NCI-H2081 treated with DMSO at 0.1 percent for 48 hours (cell line): ENCODE measurements at places on chromosomes 5 and 9.
A peak's percentile ranks its signal among the peaks of the same experiment; 100 is the strongest.

DNA sequence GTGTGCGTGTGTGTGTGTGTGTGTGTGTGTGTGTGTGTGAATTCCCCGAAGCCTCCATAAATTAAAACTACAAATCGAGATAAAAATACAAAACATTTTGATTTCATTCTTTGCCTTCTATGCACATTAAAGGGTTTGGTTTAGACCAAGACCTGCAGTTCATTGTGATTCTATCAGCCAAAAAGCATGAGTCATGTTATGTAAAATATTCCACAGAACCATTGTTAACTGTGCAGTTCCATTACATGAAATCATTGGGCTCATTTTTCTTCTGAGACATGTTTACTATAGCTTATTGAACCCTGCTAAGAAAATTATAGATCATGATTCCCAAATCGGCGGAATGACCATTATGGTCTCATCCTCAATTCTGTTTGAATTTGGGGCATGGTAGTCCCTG lies 11.7 kb downstream of the CAVIN4 start:
- no peak for DNase-seq

- no peak for DNase-seq
Measured at GRCh38 chr5:173850659-173851058, 37.5 kb upstream of the CPEB4 start.

GRCh38 chr5:29547236-29547865 lies 1646.1 kb upstream of the CDH6 start:
- DNase-seq, result no peak

- no peak for DNase-seq
Measured at GRCh38 chr5:181237729-181238385, 5.8 kb downstream of the RACK1 start.

GRCh38 chr9:114038724-114039313 lies 39.3 kb downstream of the AMBP start:
- no peak for DNase-seq

- DNase-seq, result no peak
Measured at GRCh38 chr5:39301406-39301805, 62.9 kb downstream of the C9 start.

DNA sequence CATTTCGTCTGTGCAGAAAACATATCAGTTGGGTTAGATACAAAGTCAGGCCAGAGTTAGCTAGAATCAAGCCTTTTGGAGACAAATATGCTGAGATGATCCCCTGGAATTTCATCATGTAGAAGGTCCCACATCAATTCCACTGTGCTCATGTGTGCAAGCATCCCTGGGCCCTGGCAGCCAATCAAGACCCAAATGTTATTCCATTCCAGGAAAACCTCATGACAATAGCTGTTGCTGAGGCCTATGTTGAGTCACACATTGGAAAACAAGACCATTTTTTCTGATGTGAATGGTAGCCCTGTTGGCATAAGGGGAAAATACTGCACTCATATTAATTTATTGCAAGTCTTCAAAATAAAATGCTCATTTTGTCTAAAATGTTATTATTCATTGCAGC lies 11.5 kb downstream of the SPOCK1 start:
- no peak for DNase-seq

DNA sequence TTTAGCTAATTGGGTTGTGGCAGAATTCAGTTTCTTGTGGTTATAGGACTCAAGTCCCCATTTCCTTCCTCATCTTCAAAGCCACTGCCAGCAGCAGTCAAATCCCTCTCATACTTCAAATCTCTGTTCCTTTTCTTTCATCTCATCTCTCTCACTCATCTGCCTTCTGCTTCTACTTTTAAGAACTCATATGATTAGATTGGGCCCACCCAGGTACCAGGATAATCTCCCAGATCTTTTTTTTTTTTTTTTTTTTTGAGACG lies 8.0 kb upstream of the REEP5 start:
- DNase-seq, result no peak

GRCh38 chr5:150293091-150293941 lies 3.7 kb upstream of the CAMK2A start:
- no peak for DNase-seq

DNA sequence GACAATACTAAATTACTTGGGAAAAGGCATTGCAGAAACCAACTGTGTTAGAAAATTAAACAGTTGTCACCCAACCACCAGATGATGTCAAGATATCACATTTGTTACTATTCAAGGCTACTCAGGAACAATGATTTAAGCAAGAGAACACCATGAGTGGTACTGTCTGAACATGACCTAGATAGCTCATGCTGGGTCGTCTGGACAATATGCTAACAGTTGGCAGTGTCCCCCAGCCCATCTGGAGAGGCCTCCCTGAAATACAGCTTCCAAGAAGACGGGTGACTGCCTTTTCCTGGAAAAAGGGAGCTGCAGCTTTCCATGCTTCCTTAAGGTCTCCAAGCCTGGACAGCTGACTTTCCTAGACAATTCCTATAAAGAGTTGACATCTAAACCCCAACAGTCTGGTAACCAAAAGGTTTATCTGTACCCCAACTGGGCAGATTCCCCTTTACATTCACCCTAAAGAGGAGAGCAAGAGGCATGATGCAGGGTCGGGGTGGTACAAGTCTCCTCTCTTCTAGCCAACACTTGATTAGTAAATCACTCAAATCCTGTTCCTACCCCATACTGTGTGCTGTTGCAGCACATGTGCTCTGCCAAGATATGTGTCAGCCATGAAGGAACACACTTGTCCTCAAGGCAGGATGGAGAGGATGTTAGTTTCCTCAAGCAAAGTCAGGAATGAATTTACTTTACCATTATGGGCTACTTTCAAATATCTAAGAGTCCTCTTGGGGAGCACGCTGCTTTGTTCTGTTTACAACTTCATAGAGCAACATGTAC lies 433.0 kb downstream of the PDE4D start:
- DNase-seq, result no peak

- no peak for DNase-seq
Measured at GRCh38 chr9:3865141-3865772, 339.5 kb upstream of the RFX3 start.

DNA sequence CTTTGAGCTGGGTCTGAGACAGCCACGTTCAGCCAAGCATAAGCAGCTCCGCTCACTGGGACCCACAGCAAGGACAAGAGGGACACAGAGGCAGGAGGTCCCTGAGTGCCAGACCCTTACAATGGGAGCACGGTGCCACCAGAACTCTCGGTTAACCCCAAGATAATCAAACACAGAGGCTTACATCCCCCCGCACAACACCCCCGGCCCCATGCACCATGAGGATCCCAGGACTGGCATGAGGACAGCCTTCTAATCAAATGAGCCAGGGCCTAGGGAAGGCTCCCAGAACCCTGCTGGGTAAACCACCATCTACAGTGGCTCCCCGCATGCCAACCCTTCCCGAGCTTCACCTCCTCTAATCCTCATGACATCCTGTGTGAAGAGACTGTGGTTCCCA lies 7.4 kb downstream of the GFPT2 start:
- no peak for DNase-seq

- no peak for DNase-seq
Measured at GRCh38 chr5:148991566-148991965, 71.3 kb downstream of the SH3TC2 start.

GRCh38 chr9:87112656-87113055 lies 165.3 kb upstream of the GAS1 start:
- DNase-seq, result no peak

GRCh38 chr9:117535434-117535833 lies 120.6 kb upstream of the ASTN2 start:
- DNase-seq, result no peak

- no peak for DNase-seq
Measured at GRCh38 chr9:117926031-117926658, 221.9 kb downstream of the TLR4 start.

GRCh38 chr5:66742083-66742895 lies 146.1 kb downstream of the MAST4 start:
- no peak for DNase-seq

DNA sequence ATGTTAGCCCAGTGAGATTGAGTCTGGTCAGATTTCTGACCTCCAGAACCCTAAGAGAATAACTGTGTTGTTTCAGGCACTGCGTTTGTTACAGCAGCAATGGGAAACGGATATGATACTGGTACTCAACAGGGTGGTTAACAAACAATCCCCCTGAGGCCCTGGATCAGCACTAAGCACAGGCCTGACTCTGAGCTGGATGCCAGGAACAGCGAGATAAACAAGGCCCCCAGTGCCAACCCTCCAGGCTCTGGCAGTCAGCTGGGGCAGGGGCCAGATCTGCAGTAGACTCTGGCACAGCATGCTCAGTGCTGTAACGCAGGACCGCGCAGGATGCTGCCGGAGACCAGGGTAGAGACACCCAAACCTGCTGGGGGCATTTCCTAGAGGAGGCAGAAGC lies 22.1 kb downstream of the CPLX2 start:
- no peak for DNase-seq

- DNase-seq, result no peak
Measured at GRCh38 chr9:72726947-72727346, 205.5 kb downstream of the TMC1 start.

DNA sequence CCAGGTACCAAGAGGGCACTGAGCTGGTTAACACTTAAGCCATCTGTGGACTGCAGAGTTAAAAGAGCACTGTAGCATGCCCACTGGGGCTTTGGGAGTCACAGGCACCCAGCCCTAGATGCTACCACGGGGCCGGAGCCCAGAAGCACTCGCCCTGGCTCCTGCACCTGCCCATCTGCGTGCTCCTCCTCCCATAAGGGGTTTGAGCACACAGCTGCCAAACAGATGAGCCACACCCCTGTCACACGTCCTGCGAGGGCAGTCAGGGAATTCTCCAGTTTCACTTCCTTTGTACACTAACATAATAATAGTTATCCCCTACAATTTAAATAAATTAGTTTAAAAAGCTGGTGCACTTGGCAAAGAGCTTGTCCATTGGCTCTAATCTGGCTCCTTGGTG lies 4.5 kb upstream of the PCA3 start:
- peak; percentile 87 for DNase-seq

GRCh38 chr5:54230936-54231685 lies 79.3 kb downstream of the ARL15 start:
- DNase-seq, result no peak

DNA sequence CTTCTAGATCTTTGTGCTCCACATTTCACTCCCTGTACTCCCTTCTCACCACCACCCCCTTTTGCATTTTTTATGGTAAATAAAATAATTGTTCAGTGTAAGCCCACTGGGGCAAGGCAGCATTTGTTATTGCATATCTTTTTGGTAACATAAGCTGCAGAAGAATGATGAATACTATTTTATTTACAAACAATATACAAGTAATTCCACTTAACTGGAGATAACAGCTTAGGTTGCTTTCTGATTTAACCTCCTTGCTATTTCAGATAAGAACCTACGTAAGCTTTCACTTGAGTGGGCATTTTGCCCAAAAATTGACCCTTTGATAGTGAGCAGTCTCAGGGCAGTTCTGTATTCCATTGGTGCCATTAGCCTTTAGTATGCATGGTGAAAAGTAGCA lies 417.9 kb downstream of the SH3GL2 start:
- no peak for DNase-seq

GRCh38 chr5:528629-529511 lies 4.6 kb upstream of the SLC9A3 start:
- no peak for DNase-seq

DNA sequence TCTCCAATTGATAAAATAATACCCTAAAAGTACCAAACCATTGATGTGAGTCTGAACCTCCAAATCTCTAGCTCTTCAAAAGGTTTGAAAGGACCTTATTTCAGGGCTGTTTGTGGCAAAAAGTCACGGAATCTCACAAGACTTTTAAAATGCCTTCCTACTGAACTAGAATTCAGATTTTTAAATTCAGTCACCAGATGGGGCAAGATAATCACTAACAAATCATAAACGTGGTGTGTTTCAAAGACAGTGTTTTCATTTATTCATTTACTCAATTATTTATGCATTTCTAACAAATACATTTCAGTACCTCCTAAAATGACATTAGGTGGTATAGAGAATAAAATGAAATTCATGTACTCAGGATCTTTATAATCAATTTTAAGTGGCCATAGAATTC lies 68.2 kb upstream of the SMC2 start:
- DNase-seq, result no peak

DNA sequence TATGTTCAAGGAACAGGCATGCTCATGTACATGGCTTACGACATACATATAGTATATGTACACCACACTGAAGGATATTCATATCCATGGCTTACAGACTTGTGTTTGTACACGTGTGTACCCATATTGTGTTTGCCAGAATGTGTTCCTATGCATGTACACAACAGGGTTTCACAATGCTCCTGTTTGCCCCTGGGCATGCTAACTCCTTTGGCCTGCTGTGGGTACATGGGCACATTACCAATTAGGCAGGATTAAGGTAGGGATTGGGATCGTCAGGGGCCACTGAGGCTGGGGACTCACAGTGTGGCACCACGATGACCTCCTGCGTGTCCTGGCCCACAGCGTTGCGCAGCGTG lies 26.2 kb downstream of the PDGFRB start:
- no peak for DNase-seq

GRCh38 chr5:16888694-16889124 lies 47.4 kb downstream of the MYO10 start:
- DNase-seq, result no peak

DNA sequence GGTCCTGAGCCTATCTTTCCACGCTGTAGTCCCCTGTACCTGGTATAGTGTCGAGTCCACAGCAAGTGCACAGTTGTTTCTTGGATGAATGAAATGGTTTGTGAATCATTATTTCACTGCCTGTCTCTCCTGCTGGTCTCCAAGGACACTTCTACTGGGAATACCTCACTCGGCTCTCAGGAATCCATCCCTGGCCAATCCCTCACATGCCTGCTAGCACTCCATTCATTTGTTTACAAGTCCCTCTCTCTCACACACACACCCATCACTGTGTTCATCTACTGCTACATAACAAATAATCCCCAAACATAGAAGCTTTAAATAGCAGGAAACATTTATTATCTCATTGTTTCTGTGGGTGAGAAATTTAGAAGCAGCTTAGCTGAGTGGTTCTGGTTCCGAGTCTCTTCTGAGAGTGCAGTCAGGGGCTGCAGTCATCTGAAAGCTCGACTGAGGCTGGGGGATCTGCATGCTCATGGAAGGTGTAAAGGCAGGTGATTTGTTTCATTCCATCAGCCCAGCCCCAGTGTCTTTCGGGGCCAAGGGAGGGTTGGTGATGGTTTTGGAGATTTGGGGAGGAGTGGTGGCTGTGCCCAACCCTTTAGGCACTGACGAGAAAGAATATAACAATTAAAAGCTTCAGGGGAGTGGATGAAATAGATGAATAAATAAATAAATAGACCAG lies 132.7 kb upstream of the IER5L start:
- no peak for DNase-seq

GRCh38 chr9:114386361-114386885 lies 1.4 kb downstream of the AKNA start:
- DNase-seq, result no peak

DNA sequence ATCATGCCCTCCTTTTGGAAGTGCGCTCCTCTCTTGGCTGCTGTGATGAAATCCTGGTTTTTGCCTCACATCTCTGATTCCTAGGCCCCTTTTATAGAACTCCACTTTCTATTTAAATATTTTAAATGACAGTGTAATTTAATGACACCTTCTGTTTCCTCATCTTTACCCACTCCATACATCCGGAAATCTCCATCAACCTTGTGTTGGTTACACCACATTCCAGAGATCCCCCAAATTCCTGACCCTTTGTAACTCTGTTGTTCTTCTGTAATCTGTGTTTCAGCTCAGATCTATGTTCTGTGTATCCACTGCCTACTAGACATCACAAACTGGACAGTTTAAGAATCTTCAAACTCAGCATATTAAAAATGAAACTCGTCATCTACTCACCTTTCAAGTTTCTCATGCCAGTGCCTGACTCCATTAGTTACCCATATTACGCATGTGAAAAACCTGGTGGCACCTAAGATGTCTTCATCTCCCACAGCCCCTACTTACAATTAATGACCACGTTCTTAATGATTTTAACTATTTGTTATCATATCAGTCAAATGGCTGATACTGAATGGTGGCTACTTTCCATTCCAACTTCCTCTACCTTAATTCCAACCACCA lies 25.1 kb downstream of the PARP8 start:
- no peak for DNase-seq
